ENCODE measurements at places on chromosomes 1 and 21.
A peak's percentile ranks its signal among the peaks of the same experiment; 100 is the strongest.

GRCh38 chr1:200979574-200980451, 43.7 kb downstream of the KIF21B start:
- peak; percentile 39 for DNase-seq

DNA sequence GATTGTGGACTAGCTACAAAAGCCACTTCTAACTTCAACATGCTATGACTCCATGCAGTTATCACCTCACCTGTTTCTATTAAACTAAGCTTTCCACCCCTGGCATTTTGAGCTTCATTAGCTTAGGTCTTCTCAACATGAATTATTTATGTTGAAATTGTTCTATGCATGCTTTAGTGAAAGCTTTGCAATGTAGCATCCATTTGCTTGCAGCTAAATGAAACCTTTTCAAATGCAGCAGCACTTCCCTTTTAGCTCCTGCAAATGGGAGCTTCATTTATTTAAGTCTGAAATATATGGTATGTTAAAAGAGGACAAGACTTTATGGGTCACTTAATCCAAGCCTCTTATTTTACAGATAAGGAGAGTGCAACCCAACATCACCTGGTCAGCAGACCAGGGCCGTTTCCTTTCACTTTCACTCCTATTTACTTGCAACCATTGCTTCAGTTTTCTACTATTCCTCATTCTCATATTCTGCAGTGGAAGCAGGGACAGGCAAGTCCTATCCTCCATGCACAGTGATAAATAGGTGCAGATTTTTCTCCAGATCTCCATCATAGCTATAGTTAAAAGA, 56.4 kb upstream of the SAMSN1 start:
- DNase-seq, result peak; percentile 73

DNA sequence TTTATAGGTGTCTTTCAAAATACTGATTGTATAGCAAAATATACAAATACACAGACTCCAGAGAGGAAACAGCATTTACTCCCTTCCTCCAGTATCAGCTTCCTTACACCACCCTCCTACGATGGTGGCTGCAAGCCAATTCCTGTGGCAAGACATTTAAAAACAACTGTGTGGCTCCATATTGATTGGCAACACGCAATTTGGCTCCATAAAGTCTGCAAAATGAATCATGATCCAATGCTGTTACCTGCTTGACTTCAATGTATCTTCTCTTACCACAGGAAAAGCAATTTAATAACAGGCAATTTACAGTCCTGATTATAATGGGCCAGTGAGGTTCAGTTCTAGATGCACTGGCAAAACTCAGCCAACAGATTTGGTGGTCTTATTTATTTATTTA, 19.7 kb upstream of the ATP6V1G3 start:
- peak; percentile 67 for DNase-seq

- DNase-seq, result no peak
Measured at GRCh38 chr21:26833460-26833939, 11.7 kb downstream of the ADAMTS1 start.

DNA sequence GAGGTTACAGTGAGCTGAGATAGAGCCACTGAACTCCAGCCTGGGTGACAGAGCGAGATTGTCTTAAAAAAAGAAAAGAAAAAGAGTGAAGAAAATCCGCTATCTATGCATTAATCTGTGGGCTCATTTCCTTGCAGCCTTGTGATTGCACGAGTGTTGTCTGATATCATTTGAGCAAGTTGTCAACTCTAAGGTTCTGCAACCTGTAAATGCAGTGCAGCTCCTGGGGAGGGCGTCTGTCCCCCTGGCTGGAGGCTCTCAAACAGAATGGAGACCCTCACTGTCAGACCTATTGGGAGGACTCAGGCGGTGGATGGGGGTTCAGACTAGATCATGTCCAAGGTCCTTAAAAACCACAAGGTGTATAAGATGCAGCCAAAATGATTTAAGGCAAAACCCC, 6.2 kb downstream of the CORT start:
- no peak for DNase-seq

DNA sequence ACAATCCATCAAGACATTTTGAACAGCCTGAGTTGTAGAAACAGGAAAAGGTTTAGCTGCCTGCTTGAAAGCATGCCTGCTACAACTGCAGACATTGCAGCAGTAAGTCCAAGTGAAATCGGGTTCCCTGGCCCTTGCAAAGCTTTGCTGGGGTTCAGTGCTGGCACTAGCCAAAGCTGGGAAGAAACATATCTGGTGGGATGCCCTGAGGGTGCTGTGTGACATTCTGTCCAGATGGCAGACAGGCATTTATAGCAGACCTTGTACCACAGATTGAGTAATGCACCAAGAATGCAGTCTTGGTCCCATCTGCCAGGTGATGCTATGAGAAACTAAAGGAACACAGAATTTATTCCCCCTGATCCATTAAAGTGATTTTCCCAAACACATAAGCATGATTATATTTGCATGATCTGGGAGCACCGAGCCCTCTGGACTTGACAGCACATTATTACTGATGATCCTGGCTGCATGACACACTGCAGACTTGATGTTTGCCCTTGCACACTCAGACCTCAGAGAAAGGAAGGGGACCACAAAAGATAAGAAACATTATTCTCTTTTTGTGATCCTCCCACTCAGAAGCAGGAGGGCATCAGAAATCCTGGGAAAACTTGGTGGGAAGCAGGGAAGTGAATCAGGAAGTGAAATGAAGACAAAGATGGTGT, 223.7 kb upstream of the FAM78B start:
- no peak for DNase-seq

GRCh38 chr1:37148663-37149062, 114.3 kb upstream of the GRIK3 start:
- no peak for DNase-seq

DNA sequence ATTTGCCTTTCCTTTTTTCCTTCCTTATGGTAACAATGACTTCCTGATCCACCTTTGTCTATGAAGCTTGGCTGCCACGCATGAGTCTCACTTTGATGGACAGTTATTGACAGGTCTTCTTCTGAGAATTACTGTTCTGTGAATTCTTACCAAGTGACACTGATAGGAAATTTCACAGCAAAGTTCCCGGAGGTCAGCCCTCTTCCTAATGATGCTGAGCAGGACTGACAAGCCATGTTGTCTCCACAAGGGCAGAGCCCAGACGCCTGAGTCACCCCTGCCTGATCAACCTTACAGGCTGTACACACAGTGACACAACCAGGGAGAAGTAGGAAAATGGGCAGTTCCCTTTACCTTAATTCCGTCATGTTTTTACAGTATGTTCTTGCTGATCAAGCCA, 44.2 kb downstream of the ZC3H11B start:
- DNase-seq, result peak; percentile 76

DNA sequence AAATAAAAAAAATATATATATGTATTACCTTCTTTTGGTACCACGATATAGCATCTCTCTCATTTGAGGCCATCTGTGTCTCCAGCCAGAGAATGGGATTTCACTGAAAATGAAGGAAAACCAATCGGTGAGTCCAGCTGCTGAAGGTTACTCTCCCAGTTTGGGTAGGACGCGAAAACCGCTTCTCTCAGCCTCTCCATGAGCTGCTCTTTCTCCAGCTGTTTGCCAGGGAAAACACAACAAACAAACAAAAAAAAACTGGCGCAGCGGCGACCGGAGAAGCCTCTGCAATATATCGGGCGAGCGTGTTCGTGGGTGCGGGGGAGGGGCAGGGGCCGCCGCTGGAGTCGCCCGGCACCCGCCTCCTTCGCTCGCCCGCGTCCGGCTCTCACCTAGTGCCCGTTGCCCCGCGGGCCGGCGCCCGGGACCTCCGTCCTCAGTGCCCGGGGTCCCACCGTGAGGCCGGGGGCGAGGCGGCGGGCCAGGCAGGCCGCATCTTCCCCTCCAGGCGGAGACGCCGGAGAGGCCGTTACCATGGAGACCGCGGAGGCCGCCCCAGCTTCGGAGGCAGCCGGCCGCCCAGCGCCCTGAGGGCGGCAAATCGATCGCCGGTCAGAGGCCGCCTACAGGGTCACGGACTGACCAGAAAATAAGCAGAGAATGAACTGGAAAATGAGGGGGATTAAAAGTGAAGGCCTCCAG, 504 bp downstream of the PHTF1 start:
- DNase-seq, result peak; percentile 67

- no peak for DNase-seq
Measured at GRCh38 chr1:47491341-47491753, 53.5 kb downstream of the FOXD2 start.

GRCh38 chr1:91545506-91546300, 45.1 kb downstream of the CDC7 start:
- DNase-seq, result no peak

- DNase-seq, result peak; percentile 93
Measured at GRCh38 chr1:44808938-44809917, 905 bp downstream of the BTBD19 start.

DNA sequence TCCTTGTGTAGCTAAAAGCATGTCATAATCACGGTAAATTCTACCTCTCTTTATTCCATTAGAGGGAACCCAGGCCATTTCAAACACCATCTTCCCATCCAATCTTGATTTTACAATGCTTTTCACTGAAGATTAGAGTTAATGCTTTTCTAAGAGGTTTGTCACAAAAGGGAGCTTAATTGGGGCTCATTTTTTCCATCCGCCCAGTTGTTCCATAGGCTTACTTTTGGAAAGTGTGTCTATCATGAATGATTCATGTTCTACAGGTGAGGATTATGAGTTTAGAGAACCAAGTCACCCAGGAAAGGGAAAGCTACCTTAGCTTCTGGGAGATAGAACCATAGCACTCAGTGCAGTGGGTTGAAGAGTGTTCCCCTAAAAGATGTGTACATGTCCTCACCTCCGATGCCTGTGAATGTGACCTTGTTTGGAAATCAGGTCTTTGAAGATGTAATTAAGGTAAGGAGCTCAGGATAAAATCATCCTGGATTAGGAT, 286.9 kb upstream of the RUNX1 start:
- no peak for DNase-seq

- DNase-seq, result peak; percentile 29
Measured at GRCh38 chr1:185595835-185596667, 138.1 kb upstream of the HMCN1 start.

DNA sequence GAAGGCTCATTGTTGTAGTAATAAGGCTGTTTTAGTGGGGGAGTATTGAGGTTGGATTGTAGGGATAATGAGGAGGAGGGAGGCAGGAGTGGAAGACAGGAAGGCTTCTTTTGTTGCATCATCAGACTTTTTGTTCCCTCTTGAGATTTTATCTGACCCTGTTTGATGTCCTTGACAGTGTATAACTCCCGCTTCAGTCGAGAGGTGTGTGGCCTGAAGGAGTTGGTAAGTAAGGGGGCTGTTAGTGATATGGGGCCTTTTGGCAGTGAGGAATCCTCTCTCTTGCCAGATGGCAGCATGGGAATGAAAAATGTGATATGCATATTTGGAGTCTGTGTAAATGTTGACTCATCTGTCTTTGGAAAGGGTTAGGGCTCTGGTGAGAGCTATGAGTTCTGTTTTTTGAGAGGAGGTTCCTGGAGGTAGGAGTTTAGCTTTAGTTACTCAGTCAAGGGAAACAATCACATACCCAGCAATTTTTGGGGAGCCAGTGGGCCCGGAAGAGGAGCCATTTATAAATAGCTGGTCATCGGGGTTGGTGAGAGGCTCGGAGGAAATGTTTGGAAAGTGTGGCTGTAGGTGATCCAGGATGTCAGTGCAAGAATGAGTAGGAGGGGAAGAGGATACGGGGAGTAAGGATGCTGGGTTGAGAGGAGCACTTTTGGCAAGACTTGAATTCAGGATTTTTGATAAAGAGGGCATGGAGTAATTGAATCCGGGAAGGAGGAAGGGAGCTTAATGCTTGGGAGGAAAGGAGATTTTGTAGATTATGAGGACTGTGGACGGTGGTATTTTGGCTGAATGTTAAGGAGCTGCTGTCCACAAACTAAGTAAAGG, 136.7 kb upstream of the ETV3 start:
- DNase-seq, result peak; percentile 16

- DNase-seq, result no peak
Measured at GRCh38 chr1:54283635-54284385, 83.8 kb downstream of the MRPL37 start.

- DNase-seq, result no peak
Measured at GRCh38 chr1:58331156-58331555, 215.4 kb downstream of the OMA1 start.

DNA sequence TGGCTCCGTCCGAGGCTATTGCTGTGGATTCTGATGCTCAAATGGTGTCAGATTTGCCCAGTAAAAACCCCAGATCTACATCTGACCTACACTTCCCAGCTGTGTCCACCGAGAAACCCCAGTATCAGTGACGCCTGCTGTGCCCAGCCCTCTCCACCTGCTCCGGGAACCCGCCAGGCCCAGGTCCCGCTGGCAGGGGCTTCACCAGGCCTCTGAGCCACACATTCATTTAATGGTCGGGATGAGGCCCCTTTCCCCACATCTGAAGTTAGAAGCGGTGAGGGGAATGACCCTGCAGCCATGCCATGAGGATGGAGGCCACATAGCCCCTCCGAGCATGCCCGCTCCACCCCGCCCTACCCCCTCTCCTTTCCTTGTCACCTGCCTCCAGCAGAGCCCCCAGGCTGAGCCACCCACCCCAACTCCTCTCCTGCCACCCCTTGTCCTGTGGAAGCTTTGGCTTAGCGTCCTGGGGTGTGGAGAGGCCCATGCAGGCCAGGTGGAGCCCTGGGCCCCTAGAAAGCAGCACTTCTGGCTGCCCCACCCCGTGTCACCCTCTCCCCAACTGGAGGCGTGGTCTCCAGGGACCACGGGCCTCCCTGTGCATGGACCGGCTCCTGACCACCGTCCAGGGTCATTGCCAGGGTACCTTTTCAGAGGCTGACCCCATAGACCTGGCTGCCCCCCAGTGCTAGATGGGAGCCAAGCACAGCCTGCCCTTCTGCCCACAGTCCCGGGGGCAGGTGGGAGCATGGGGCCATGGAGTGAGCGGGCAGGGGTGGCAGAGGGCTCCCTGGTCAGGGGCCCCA, 8.0 kb downstream of the TNFRSF14 start:
- DNase-seq, result no peak

- DNase-seq, result peak; percentile 47
Measured at GRCh38 chr1:55286856-55287602, 71.9 kb upstream of the USP24 start.

DNA sequence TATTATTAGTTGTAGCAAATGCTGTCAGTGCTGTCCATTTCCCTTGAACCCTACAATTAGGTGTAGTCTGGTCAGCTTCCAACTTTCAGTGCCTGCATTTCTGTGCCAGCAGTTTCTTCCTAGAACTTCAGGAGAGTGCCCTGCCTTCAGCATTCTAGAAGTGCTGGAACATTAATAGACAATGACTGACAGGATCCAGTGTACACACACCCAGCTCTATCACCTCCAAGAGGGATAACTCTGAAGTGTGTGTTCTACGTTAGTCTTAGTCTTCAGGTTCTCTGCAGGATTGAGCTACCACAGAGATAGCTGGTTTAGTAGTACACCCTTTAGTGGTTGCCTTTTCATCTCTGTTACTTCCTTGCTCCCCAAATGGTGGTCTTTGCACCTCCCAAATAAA, 61.4 kb downstream of the PRRX1 start:
- no peak for DNase-seq

GRCh38 chr1:16195518-16195905, 16.9 kb downstream of the ARHGEF19 start:
- DNase-seq, result no peak
